ENCODE measurements at places on chromosomes 7 and 10. TPM values are rescaled to one million over a fixed set of nuclear protein-coding genes. Genes with fewer than 3 reads are reported as not detected.

GRCh38 chr10:80268266-80268665, 21.2 kb downstream of the MAT1A start:
- no peak for DNase-seq

- DNase-seq = no peak
Observed at GRCh38 chr7:66529883-66530610, 98.6 kb upstream of the KCTD7 start.

- DNase-seq = no peak
Observed at GRCh38 chr10:17216217-17216900, 11.7 kb upstream of the VIM start.

GRCh38 chr10:52558090-52558489, 214.5 kb downstream of the MBL2 start:
- DNase-seq = no peak

DNA sequence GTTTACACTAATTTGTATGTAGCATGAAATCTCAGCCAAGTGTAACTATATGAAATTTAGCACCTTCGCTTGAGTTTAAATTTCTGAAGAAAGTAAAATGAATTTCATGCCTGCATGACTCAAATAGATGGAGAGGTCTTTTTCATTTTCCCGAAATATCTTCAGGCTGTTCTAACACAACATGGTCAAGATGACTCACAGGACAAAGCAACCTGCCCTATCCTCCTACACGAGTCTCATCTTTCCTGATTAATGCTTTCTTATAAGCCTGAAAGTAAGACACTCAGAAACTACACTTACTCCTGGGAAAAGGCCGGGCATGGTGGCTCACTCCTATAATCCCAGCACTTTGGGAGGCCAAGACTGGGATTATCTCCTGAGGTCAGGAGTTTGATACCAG, 41.2 kb downstream of the CH25H start:
- DNase-seq = no peak

DNA sequence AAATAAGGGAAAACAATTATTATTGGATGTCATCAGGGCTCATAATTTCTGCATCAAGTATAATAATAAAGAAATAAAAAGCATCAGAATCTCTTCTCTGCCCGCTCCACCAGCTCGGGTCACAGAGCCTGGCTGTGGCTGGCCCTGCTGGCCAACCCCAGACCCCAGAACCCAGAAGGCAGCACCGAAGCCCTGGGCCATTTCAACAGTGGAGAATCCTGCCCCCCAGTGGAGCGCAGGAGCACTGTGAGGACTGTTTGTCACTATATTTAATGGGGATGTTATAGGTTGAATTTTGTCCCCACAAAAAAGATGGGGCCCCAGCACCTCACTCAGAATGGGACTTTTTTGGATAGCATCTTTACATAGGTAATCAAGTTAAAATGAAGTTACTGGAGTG, 27.3 kb downstream of the DENND11 start:
- DNase-seq = no peak

PI4K2A gene
- 18.0 TPM for total RNA-seq

CCL26 gene
- 0.59 TPM for total RNA-seq

NHLRC2 gene
- total RNA-seq = 56.0 TPM

FLNC gene
- total RNA-seq = 6.0 TPM
